Stimulated activated naive CD4-positive, alpha-beta T cell (primary cell): ENCODE measurements at places on chromosomes 5 and 9.

- no peak for DNase-seq
Measured at GRCh38 chr5:8394965-8395364, 526.0 kb downstream of the MTRR start.

- DNase-seq: no peak
Measured at GRCh38 chr5:172828911-172829431, 5.1 kb upstream of the ERGIC1 start.

DNA sequence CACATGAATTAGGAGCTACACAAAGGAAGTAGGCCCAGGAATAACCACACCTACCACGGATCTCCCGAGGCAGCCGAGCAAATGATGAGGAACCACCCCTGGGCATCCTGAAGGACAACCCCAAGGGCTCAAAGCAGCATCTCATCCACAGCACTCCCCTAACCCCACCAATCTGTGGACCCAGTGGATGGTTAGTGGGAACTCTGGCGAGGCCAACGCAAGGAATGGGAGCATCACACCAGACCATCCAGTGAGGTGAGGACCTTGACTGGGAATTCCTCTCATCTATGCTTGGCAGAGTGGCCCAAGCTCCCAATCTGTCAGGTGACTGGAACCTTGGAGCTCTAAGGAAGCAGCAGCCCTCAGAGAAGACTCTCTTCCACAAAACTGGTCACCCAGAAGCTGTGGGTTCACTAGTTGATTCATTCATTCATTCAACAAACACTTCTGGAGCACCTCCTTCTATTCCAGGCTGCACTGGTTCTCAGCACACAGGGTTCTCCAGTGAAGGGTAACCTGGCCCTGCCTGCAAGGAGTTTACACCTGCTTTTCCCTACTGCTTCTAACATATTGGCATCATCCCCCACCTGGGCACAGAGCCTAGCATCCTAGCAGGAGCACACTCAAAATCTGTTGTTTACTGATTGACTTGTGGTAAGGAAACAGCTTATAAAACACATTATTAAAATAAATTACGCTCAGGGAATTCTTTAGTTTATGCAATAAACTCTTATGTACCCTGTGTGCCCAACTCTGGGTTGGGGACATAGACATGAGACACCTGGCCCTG, 4.9 kb downstream of the ACSL6 start:
- no peak for DNase-seq

- no peak for DNase-seq
Measured at GRCh38 chr9:109317979-109318741, 2.7 kb downstream of the EPB41L4B start.

GRCh38 chr5:38776149-38776896, 69.5 kb upstream of the OSMR start:
- DNase-seq: no peak

- no peak for DNase-seq
Measured at GRCh38 chr9:13970018-13970417, 343.9 kb downstream of the NFIB start.

DNA sequence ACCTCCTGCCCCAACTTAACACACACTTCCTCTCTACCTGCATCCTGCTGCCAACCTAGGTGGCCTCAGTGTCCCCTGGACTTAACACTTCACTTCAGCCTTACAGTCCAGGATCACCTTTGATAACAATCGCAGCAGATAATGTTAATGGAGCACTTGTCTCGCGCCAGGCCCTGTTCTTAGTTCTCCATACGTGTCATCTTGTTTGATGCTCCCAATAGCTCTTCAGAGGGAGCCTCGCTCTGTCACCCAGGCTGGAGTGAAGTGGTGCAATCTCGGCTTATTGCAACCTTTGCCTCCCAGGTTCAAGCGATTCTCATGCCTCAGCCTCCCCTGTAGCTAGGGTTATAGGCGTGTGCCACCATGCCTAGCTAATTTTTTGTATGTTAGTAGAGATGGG, 62.7 kb upstream of the SHB start:
- no peak for DNase-seq

DNA sequence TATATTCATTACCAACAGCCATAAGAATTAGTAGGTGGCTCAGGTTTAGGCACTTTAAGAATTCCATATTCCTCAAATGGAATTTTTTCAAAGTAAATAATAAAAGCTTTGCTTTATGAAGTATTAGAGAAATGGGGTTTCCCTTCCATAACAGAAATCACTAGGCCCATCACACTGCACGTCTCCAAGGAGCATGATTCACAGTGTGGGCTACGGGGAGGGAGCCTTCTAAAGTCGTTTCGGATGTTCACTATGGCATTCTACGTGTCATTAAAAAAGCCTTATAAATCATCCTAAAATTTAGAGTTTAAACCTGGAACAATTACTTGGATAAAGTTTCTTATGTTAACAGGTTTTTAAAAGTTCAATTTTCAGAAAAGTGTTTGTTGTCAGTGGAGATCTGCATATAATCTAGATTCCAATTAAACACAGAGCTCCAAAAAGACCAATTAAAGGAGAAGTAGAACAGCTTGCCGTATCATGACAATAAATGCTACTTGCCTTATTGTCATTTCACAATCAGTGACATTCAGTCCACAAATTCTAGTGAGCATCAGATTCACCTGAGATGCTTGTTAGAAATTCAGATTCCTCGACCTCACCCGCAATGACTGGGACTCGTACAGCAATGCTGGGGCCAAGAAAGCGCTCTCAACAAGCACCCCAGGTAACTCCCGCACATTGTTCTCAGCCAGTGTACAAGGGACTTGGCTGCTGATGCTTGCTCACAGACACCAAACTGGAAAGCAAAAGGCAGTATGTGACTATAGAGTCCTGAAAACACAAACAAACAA, 115.7 kb downstream of the NFIB start:
- DNase-seq: no peak

DNA sequence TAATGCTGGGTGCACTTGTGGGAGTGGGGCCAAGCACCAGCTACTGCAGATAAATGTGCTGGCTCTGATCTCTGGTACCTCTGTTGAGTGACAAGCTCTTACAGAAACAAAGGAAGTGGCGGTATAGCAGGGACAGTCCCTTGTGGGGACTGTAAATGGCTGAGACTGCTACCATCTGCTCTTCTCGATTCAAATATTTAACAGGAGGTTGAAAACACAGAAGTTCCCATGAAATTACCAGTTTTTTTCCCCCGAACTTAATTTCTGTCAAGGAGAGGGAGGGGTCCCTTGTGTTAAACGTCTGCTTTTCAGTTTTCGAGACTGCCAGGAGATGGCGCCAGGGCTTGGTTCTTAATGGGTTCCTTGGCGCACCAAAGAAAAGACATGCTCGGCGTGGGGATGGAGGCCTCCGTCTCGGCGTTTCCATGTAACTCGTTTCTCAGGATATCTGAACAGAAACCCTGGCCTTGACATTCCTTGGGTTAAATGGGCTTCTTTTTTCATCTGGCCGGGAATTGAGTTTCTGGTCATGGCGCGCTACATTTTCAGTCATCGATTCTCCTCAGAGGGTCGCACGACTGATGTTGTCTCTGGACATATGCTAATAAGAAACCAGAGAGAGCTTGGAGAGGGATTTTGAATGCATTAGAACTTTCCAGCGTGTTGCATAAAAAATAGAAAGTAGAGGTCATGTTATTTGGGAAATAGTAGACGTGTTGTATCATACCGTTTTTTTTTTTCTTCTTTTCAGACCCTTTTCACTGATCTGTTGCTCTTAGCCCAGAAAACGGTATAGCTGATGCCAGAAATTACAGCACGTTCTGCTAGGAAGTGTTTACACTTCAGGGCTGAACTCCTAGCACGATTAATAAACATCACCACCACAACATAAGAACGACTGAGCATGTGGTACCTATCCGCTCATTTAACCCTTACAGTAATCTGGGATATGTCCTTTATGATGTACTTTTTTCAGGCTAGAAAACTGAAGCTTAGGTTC, 64.0 kb downstream of the CARTPT start:
- DNase-seq: no peak

DNA sequence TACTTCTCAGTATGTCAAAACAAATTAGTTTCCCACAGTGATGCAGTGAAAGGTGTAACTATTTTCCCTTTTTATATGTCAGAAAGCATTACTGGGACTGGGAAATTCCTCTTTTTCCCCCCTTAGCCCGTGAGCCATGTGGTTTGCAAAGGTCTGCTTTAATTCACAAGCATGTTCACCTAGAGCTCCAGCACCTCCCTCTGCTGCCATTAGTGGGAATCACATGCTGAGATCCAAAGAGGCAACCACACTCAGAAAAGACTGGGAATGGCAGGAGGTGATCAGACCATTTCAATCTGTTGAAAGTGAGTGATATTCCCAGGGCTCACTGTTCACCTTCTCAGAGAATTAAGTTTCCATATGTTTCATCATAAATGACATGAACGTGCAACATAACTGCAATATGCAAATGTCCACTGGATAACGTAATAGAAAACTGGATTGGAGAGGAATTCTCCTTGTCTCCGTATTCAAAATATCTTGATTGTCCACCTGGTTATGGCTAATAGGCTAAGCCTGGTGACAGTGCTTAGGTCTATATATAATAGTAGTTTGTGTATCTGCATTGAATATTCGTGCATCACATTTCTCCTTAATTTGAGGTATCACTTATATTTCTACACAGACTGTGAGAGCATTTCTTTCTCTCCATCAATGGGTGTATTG, 703.5 kb upstream of the WWC1 start:
- DNase-seq: no peak

DNA sequence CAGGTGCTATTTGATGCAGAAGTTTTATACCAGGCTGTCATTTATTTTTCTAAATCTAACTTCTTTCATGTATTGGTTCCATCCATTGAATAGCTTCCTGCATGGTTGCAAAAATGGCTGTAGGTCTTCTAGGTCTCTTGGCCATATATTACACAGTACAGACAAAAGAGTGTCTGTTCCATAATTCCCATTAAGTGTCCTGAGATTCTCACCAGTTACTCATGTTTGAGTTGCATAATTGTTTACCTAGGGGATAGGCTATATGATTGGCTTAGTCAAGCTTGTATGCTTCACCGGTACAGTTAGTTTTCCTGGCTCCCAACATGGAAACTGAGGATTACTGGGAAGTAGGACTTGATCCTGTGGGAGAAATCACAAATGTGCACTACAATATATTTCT, 399.4 kb upstream of the NUDT12 start:
- no peak for DNase-seq

GRCh38 chr5:75616371-75616881, 5.2 kb downstream of the ANKDD1B start:
- DNase-seq: no peak

DNA sequence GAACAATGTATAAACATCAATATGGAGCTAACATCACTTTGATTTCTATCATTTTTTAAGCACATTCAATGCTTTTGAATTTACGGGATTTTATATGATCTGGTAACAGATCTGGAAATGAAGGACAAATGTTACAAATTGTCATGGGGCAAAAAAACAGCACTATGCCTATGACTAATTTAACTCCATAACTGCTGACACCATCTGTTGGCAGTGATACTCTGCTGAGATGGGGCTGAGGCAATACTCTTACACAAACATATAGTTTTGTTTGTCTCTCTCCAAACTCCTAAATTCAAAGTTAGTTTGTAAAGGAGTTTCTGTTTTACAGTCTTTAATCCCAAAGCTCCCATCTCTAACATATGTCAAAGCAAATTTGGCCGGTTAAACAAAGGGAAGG, 132.5 kb upstream of the FER start:
- DNase-seq: no peak

DNA sequence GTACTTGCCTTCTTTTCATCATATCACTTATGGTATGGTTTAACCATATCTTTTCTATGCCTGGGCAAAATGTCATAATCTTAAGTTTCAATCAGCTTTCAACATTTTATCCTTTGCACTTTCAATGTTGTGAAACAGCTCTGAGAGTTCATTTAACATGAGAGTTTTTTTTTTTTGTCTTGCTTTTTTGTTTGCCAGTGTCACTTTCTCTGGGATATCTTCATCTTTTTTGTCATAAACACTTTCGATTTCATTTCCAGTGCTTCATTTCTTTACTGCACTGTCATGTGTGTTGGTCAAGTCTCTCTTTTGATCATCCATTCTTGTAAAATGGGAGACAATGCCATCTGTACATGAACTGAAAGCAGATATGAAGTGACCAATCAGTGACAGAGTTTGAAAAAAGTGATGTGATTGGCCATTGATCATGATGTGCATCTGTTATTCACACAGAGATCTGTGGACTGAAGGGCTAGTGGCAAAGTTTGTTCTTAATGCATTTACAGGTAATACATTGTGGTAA, 7.5 kb upstream of the POU5F2 start:
- DNase-seq: no peak

DNA sequence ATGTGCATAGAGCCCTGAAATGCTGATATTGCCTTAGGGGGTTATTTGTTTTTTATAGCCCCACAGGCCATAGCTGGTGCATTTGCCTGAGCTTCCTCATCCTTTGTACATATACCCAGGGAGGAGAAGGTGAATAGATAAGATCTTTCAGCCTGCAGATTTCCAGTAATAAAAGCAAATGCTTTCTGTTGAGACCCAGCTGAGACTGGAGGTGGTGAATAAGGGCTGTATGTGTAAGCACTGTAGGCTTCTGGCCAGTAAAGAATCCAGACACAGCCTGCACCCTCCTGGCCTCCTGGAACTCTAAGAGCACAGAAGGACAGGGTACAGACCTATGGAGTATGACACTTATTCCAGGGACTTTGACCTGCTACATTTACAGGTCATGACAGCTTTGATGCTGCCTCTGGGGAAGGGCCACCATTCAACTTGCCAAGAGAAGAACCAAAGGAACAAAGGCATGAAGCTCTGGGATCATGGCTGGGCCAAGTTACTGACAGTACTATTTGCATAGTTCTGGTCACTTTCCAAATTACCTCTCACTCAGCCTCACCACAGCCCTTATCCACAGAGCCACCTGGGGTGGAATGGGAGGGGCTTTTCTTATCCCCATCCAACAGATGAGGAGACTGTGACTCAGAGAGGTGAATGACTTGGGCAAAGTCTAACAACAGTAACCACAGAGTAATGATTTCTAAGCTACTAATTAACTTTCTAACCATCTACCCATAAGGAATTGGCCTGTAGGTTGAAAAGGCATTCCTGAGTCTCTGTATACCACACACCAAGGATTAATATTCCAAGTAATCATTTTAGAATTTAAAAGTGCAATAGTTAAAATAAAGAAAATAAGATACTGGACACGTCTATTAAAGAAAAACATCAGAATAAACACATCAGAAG, 604.5 kb upstream of the KLF4 start:
- no peak for DNase-seq

- no peak for DNase-seq
Measured at GRCh38 chr5:41507501-41507900, 2.9 kb downstream of the PLCXD3 start.

- no peak for DNase-seq
Measured at GRCh38 chr9:83281306-83282255, 218.6 kb upstream of the RASEF start.

- DNase-seq: no peak
Measured at GRCh38 chr5:130335117-130335516, 430.9 kb downstream of the CHSY3 start.
